Thoracic aorta (tissue), 2 donors: ENCODE measurements at places on chromosomes 5 and 9.

GRCh38 chr9:35748858-35749514 is at the start of the genes GBA2 and RGP1:
Gene GBA2, minus strand, starts transcription at chr9:35749228. Its CDS starts 524 bp downstream, at chr9:35748704.
Gene RGP1, plus strand, starts transcription at chr9:35749287. Its CDS starts 469 bp downstream, at chr9:35749756.
- peak within 1 kb of the TSS; percentile 76 for H3K27ac ChIP-seq
- H3K4me3 ChIP-seq = peak within 1 kb of the TSS; percentile 98
- H3K36me3 ChIP-seq = peaks cover 41% of the 10 kb centered on the region
- DNase-seq = no peak
- no peaks in the 10 kb centered on the region for H3K27me3 ChIP-seq

DNA sequence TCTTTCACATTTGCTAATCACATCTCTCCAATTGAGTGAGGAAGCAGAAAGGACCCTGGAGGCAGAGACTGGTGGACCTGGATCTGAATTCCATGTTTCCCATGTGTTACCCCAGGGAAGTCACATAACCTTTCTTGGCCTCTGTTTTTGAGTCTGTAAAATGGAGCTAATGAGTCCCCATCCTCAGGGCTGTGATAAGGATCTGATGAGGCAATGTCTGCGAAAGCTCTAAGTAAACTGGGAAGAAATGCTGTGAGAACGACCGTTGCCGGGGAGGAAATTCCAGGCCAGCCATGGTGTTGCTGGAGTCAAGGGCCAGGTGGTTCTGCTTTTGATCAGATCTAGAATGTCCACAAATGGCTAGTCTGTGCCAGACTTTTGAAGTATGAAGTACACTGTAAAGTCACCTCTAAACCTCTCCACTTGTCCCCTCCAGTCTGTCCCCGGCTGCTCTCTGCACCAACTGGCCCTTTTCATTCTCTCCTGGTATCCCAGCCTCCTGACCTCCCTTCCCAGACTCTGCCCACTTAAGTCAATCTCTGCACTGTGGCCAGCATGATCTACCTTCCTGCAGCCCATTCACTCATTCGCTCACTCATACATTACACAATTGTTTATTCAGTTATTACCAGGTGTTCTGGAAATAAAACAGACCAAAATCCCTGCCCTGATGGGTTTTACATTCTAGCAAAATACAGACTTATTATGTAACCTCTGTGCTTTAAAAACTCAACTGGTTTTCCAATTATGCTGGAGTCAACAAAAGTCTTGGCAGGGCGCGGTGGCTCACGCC is 32.5 kb upstream of the N4BP3 start:
- H3K27ac ChIP-seq = no peak overlapping the region
- H3K36me3 ChIP-seq = no peaks in the 10 kb centered on the region
- no peaks in the 10 kb centered on the region for H3K4me1 ChIP-seq
- no peak for DNase-seq

- DNase-seq = no peak
- no peaks in the 10 kb centered on the region for H3K4me1 ChIP-seq
- H3K36me3 ChIP-seq = no peaks in the 10 kb centered on the region
These were observed 379.8 kb downstream of the TRIM36 start for GRCh38 chr5:114789773-114790402.

- no peak overlapping the region for H3K27ac ChIP-seq
- H3K36me3 ChIP-seq = no peaks in the 10 kb centered on the region
- no peak overlapping the region for H3K4me3 ChIP-seq
- DNase-seq = no peak
These were observed 424.6 kb downstream of the MED10 start for GRCh38 chr5:5953584-5954274.

DNA sequence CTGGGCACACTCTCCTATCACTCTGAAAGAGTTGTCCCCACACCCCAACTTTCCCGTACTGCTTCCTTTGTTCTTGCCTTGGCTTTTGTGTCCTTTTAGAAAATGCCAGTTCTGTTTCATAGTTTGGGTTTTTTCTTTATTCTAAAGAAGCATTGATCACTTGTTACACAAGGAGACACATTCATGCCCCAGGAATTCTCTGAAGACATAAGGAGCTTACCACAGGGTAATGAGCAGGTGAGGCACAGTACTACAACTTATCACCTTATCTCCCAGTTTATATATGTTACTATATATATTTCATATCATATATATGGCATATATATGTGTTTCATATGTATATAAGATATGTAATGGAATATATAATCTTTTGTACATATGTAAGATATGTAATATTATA is 6.5 kb upstream of the SSBP2 start:
- H3K4me1 ChIP-seq = peaks cover 15% of the 10 kb centered on the region
- no peak overlapping the region for H3K4me3 ChIP-seq
- no peak for DNase-seq
- H3K27ac ChIP-seq = no peak overlapping the region

DNA sequence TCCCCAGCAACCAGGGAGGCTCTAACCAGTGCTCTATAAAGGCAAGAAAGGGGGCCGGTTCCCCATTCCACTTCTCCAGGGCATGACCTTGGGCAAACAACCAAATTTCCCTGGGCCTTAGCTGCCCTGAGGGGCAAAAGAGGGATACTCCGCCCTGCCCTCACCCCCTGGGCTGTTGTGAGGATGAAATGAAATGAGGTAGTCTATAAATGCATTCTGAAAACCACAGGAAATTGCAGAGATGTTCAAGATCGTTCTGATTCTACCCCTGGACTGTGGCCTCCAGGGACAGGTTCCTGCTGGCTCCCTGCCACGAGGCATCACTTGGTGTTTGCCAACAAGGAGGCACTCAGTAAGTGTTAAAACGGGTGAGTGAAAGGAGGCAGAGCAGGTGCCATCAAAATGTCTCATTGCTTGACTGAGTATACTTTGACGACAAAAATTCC is 5.7 kb downstream of the RAPGEF1 start:
- peaks cover 44% of the 10 kb centered on the region for H3K4me1 ChIP-seq
- H3K36me3 ChIP-seq = no peaks in the 10 kb centered on the region
- no peaks in the 10 kb centered on the region for H3K27me3 ChIP-seq
- DNase-seq = no peak
- H3K4me3 ChIP-seq = peak overlapping the region; percentile 13

DNA sequence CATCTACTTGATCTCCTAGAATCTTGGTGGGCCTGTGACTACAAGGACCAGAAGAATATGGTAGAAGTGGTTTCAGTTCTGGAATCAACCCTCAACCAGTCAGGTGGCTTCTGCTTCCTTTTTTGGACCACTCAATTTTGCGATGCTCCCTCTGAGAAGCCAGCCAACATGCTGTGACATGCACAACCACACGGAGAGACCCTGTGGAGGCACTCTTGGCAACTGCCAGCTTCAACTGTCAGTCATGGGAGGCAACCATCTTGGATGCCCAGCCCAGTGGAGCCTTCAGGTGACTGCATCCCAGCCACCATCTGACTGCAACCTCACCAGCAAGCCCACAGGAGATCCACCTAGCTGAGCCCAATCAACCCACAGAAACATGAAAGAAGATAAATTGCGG is 137.3 kb downstream of the FAM114A2 start:
- no peak overlapping the region for H3K4me3 ChIP-seq
- H3K4me1 ChIP-seq = peaks cover 22% of the 10 kb centered on the region
- no peaks in the 10 kb centered on the region for H3K36me3 ChIP-seq
- DNase-seq = no peak

DNA sequence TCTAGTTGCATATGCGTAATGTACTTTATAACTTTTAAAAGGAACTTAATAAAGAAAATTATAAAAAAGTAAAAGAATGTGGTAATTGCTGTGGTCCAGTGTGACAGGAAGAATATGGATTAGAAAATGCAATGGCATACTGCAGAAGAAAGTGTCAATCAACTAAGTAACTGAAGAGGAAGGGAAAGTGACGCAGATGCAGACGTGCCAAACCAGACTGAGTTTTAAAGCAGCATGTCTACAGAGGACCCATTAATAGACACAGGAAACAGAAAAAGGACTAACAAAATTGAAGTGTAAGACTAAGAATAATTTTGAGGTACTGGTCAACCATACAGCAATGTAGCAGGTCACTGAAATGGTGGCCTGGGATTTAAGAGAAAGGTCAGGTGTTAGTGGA is 73.3 kb downstream of the DPYSL3 start:
- peaks cover 80% of the 10 kb centered on the region for H3K4me1 ChIP-seq
- H3K27me3 ChIP-seq = no peaks in the 10 kb centered on the region
- no peak overlapping the region for H3K4me3 ChIP-seq
- peak overlapping the region; percentile 17 for H3K27ac ChIP-seq
- no peaks in the 10 kb centered on the region for H3K36me3 ChIP-seq

DNA sequence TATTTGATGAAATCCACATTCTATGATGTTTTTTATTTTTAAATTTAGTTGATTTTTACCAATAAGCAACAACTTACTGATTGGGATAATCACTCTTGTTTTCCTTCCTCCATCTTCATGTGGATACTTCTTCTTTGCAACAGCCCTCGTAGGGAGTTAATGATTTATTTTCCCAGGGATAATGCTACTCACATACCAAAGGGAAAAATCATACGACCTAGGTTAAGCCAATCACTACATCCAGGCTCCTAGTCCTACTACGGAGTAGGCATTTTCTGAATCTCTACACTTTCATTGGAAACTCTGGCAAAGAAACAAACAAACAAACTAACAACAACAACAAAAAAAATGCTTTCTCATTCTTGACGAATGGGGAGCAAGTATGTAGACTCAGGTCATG is 663.4 kb downstream of the PTPRD start:
- no peaks in the 10 kb centered on the region for H3K4me1 ChIP-seq
- no peaks in the 10 kb centered on the region for H3K36me3 ChIP-seq
- no peak for DNase-seq
- no peaks in the 10 kb centered on the region for H3K27me3 ChIP-seq
- H3K4me3 ChIP-seq = no peak overlapping the region

DNA sequence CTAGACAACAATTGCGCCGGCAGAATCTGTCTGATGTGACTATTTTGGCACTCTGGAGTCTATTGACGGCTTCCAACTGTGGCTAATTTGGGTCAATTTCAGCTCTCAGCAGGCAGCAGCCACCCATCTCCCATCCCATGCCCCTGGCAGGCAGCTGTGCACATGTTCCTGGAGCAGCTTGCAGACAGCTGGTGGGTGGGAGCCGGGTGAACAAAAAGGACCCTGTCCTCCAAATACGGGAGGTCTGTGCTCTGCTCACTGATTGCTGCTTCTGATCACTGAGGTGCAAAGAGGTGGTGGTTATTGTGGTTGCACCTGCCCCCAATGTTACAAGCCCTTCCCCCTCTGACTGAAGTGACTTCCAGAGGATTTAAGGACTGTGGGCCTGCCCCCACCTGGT is 45.0 kb upstream of the N4BP3 start:
- no peak for DNase-seq
- no peaks in the 10 kb centered on the region for H3K4me1 ChIP-seq
- H3K4me3 ChIP-seq = no peak overlapping the region
- no peak overlapping the region for H3K27ac ChIP-seq
- no peaks in the 10 kb centered on the region for H3K27me3 ChIP-seq

DNA sequence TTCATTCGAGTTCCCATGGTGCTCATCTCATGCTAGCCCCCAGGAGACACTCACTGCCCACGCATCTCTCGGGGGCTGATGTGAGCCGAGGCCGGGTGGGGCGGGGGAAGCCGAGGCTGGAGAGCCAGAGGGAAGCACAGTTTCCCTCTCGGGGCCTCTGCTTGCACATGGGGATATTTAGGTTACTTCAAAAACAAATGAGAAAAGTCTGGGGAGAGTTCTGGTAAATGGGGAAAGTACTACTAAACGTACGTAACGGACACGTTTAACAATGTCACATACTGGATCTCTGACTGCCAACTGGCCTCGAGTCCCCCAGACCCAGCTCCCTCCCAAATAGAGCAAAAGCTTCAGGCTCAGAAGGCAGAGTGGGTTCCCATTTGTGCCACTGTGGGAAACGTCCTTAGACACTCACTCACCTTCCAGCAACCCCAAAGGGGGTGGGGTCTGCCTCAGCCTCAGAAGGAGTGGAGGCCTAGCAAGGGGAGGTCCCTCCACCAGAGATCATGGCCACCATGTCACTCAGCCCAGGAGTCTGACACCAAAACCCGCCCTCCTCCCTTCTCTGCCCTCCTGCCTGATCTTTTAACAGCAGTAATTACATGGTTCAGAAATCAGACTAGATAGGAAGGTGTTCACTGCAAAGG is 33.8 kb upstream of the NTNG2 start:
- H3K4me3 ChIP-seq = no peak overlapping the region
- DNase-seq = no peak
- H3K27me3 ChIP-seq = no peaks in the 10 kb centered on the region
- no peaks in the 10 kb centered on the region for H3K36me3 ChIP-seq
- no peak overlapping the region for H3K27ac ChIP-seq

- peaks cover 59% of the 10 kb centered on the region for H3K4me1 ChIP-seq
- peaks cover 5% of the 10 kb centered on the region for H3K36me3 ChIP-seq
- DNase-seq = no peak
- H3K4me3 ChIP-seq = peak overlapping the region; percentile 84
- peak overlapping the region; percentile 75 for H3K27ac ChIP-seq
- no peaks in the 10 kb centered on the region for H3K27me3 ChIP-seq
These were observed 2.1 kb downstream of the ANXA1 start for GRCh38 chr9:73153793-73154227.

DNA sequence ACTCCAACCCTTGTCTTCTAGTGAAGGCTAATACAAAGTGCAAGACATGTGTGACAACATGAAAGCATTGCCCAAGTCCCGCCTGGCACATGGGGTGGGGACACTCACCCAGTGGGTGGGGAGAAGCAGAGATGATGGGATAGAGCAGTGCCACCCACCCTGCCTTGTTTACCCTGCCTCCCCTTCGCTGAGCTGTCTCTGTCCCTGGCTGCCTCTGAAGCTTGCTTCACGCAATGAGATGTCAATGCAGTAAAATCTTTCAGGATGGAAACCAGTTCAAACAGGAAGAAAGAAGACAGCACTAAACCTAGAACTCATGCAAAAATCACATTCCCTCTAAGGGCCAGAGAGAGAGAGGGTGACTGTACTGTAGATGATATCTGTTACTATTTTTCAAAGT is 148.0 kb downstream of the INSYN2B start:
- no peaks in the 10 kb centered on the region for H3K36me3 ChIP-seq
- no peak overlapping the region for H3K4me3 ChIP-seq
- no peaks in the 10 kb centered on the region for H3K4me1 ChIP-seq
- no peak for DNase-seq

GRCh38 chr5:115274584-115274983 is 11.9 kb upstream of the PGGT1B start:
- no peak overlapping the region for H3K27ac ChIP-seq
- H3K27me3 ChIP-seq = no peaks in the 10 kb centered on the region
- no peak overlapping the region for H3K4me3 ChIP-seq
- peaks cover 10% of the 10 kb centered on the region for H3K36me3 ChIP-seq

DNA sequence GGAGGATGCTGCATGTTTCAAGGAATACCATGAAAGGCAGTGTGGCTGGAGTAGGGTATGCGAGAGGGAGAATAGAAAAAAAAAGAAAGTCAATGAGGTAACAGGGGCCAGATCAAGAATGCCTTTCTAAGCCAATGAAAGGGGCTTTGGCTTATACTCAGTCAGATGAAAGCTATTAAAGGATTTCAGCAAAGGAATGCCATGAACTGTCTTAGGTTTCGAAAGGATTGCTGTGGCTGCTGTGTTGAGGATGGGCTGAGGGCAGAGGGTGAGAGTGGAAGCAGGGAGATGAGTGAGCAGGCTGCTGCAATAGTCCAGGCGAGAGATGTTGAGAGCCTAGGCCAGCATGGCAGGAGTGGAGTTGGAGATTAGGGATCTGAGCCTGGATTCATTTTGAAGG is 135.4 kb upstream of the CKMT2 start:
- no peaks in the 10 kb centered on the region for H3K27me3 ChIP-seq
- no peaks in the 10 kb centered on the region for H3K4me1 ChIP-seq
- no peak overlapping the region for H3K27ac ChIP-seq
- no peaks in the 10 kb centered on the region for H3K36me3 ChIP-seq

GRCh38 chr5:65156933-65157332 is 324.8 kb downstream of the ADAMTS6 start:
- H3K27me3 ChIP-seq = no peaks in the 10 kb centered on the region
- no peak for DNase-seq
- H3K4me1 ChIP-seq = peaks cover 3% of the 10 kb centered on the region
- peak overlapping the region; percentile 43 for H3K27ac ChIP-seq
- H3K4me3 ChIP-seq = no peak overlapping the region
- no peaks in the 10 kb centered on the region for H3K36me3 ChIP-seq
